ENCODE measurements at places on chromosomes 5 and 9.

DNA sequence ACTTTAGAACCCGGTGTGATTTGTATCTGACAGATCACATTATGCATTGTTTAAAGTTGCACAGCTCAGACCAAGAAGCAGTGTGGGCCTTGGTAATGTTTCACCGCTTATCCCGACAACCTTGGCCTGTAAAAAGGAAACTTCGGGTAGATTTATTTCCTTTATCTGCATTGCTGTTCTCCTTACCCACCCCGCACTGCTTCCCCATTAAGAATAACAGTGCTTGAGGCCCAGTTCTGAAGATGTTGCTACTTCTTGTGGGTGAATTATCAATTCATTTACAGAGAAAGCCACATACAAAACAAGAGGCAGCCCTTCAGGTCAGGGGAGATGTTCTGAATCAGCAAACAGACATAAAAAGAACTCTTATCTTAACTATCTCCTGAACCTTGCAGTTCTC is 8.4 kb downstream of the SMARCA2 start:
- no peak for DNase-seq
- no peak overlapping the region for H3K27ac ChIP-seq
- no peaks in the 10 kb centered on the region for H3K36me3 ChIP-seq
- no peak overlapping the region for H3K4me3 ChIP-seq

DNA sequence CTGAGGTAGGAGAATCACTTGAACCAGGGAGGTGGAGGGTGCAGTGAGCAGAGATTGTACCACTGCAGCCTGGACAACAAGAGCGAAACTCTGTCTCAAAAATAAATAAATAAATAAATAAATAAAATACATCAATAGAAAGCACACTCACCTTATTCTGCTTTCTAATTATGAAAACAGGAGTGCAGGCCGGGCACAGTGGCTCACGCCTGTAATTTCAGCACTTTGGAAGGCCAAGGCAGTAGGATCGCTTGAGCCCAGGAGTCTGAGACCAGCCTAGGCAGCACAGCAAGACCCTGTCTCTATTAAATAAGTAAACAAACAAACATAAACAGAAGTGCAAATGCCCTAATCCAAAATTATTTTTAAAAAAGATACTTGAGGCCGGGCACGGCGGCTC is 2.3 kb downstream of the PWWP2A start:
- peaks cover 6% of the 10 kb centered on the region for H3K4me1 ChIP-seq
- H3K4me3 ChIP-seq: no peak overlapping the region
- H3K36me3 ChIP-seq: no peaks in the 10 kb centered on the region
- H3K27ac ChIP-seq: no peak overlapping the region
- DNase-seq: no peak

DNA sequence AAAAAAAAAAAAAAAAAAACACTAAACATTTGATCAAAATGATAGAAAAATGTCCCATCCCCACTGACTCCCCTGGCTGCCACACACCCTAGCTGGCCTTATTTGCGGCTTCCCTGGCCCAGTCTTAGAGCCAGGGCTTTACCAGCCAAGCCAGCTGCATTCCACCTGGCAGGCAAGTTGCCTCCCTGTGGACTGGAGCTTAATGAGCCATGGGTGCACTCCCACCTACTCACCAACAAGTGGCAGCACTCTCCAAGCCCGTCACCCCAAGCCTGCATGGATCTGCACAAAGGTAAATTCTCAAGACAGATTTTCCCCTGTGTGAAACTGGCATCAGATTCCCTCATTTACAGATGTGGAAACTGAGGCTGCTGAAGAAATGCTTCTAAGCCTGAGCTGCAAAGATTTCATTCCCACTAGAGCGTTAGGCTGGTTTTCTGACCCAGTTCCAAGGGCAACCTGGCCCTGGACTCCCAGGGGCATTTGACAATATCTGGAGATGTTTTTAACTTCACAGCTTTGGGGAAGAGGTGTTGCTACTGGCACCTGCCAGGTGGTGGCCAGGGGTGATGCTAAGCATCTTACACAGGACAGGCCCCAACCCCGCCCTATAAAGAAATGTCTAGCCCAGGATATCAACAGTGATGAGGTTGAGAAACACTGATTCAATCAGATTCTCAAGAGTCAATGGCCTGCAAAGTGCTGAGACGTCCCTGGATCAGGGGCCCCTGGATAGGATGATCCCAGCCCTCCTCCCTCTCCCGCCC is 21.9 kb upstream of the VDAC1 start:
- H3K27me3 ChIP-seq: peaks cover 7% of the 10 kb centered on the region
- H3K36me3 ChIP-seq: no peaks in the 10 kb centered on the region
- H3K27ac ChIP-seq: no peak overlapping the region
- DNase-seq: no peak
- no peak overlapping the region for H3K4me3 ChIP-seq
- no peaks in the 10 kb centered on the region for H3K4me1 ChIP-seq

DNA sequence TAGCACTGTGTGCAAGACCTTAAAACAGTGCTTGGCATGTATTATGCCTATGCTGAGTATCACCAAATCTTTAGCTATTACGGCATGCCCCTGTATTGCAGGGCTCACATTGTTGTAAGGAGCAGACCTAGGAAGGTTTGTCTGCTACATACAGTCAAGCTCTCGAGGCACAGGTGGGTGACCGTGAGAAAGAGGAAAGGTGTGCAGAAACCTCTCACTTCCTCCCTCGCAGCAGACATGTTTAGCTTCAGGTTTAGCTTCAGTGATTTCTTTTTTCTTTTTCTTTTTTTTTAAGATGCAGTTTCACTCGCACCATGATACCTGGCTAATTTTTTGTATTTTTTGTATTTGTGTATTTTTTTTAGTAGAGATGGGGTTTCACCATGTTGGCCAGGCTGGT is 275.8 kb upstream of the RIOK2 start:
- H3K36me3 ChIP-seq: no peaks in the 10 kb centered on the region
- H3K4me1 ChIP-seq: no peaks in the 10 kb centered on the region
- H3K4me3 ChIP-seq: no peak overlapping the region
- H3K27me3 ChIP-seq: no peaks in the 10 kb centered on the region
- no peak for DNase-seq

DNA sequence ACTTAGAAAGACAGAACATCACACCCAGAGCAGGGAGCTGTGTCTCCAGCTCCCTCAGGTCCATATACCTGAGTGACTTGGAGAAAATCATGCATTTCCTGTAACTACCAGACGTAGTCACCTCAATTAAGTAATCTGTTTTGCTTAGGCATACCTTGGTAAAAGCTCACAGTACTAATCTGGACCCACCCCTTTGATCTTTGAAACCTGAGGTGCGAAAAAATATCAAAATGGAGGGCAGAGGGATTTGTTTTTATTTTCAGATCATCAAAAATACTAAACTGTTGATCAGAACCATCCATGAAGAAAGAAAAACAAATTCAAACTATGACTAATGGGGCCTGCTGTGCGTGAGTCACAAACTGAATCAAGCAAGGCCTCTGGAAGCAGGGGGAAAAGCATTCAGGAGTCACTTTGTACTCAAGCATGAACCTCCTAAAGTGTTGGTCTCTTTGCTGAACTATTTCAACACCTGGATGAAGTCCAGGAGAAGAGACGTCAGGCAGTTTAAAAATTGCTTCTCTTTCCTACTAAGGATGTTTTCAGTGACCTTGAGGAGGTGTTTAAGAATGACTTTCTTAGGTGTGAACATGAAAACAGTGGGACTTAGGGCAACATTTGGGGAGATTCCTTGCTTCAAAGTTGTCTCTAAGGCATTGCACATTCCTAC is 76.3 kb downstream of the MUSK start:
- H3K4me3 ChIP-seq: no peak overlapping the region
- peak; percentile 55 for DNase-seq
- H3K4me1 ChIP-seq: peaks cover 8% of the 10 kb centered on the region
- H3K27ac ChIP-seq: peak overlapping the region; percentile 80
- H3K36me3 ChIP-seq: no peaks in the 10 kb centered on the region
- no peaks in the 10 kb centered on the region for H3K27me3 ChIP-seq
